NCI-H345 (cell line): ENCODE measurements at places on chromosomes 2 and 18.

DNA sequence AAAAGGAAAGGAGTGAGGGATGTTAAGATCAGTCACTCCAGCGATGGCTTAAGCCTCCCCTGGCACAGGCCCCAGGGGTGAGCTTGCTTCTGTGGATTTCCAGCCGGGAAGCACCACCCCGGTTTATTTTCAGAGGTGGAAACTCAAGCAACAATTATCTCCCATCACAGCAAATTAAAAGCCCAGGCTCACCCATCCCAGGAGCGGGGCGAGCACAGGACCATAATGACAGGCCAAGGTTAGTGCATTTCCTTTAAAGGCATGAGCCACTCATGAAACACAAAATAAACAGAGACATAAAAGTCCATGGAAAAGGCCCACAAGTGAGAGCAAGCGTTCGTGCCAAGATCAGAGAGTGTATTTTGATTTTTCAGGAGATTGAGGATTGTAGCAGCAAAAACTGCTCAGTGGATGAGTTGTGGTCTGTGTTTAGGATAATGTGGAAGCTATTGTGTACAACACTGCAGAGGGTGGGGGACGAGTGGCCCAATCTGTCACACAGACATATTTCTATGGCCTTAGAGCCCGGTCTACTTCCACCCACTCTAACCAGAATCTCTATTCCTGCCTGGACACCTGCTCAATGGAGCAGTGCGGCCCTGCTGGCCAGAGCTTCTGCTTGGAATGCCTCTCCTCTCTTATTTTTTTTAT lies 111.4 kb upstream of the CDC42EP3 start:
- peak; percentile 47 for DNase-seq

- no peak for DNase-seq
Observed at GRCh38 chr2:28617502-28618184, 121.8 kb downstream of the PLB1 start.

GRCh38 chr2:108918941-108919341 lies 70.1 kb downstream of the EDAR start:
- DNase-seq = no peak

DNA sequence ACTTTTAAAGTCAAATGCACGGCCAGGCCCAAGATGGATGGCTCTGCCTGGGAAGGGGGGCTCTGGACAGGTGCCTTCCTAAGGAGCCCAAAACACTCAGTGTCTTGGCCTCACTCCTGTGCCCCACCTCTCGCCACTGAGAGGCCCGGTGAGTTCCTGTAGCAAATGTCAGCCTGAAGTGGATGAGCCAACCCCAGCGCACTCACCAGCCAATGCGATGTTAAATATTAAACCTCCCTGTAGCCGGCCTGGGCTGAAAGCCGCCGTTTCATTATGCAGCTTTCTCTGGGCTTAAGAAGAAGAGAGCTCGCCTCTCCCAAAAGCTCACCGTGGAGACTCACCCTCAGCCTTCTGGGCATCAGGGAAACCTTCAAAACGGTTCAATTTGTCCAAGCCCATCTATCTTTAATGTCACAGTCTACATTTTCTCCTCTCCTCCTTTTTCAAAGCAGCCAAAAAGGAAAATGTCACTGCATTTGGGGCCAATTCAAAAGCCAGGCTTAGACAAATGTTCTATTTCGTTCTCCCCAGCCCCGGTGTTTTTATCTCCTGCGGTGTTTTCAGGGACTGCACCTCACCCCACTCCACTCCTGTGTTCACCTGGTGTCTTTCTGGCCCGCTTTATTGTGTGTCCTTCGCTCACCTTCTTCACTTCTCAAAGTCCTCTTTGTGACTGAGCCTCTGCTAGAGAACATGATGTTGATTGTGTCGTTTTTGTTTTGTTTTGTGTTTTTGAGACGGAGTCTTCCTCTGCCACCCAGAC lies 124.0 kb downstream of the NRP2 start:
- no peak for DNase-seq

GRCh38 chr2:176093145-176093897 lies 800 bp downstream of the HOXD13 start:
- DNase-seq = no peak

GRCh38 chr2:196849895-196850294 lies 40.7 kb upstream of the C2orf66 start:
- no peak for DNase-seq

DNA sequence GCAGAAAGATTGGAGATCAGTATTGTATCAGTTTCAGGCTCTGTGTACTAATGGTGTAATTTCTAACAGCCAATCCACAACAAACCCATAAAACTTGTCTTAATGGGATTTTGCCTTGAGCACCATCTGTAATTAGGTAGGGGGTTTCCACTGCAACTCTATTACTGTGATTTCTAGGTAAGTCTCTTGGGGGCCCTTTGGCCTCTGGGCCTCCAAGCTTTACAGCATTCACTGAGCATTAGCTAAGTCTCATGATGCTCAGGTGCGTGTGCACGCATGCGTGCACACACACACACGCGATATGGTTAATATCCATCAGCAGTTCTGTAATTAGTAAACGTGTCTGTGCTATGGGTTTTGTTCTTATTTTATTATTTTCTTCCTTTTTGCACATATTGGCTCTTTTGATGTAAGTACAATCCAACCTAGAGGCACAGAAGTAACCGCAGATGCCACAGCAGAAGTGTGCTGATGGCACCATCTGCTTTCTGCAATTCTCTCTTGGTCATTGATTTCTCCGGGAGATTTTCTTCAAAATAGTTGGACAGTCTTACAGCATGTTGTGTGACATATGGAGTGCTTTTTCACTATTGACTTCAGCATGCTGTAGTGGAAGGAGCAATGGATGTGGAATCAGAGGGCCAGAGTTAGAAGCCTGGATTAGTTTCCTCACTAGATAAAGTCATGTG lies 592.0 kb downstream of the LRRTM4 start:
- no peak for DNase-seq
